ENCODE measurements at places on chromosomes 12 and 14.

GRCh38 chr12:113835433-113835832 is 130.7 kb downstream of the RBM19 start:
- DNase-seq: no peak

- no peak for DNase-seq
Observed at GRCh38 chr14:59998564-59998963, 78.6 kb downstream of the LRRC9 start.

DNA sequence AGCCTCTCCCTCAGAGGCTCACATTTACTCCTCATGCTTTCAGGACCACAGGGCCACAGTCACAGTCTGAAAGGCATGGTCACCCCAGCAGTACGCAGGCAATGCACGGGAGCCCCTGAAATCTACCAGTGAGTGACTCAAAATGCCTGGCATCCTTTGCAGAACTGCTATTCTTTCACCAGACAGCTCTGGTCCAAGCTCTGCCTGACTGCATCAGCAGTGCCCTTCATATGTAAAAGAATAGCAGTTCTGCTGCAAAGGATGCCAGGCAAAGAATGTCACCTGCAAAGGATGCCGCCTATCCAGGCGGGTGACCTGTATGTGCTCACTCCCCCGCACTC is 38.5 kb downstream of the LGMN start:
- no peak for DNase-seq

GRCh38 chr12:66620688-66621087 is 58.2 kb downstream of the GRIP1 start:
- no peak for DNase-seq

DNA sequence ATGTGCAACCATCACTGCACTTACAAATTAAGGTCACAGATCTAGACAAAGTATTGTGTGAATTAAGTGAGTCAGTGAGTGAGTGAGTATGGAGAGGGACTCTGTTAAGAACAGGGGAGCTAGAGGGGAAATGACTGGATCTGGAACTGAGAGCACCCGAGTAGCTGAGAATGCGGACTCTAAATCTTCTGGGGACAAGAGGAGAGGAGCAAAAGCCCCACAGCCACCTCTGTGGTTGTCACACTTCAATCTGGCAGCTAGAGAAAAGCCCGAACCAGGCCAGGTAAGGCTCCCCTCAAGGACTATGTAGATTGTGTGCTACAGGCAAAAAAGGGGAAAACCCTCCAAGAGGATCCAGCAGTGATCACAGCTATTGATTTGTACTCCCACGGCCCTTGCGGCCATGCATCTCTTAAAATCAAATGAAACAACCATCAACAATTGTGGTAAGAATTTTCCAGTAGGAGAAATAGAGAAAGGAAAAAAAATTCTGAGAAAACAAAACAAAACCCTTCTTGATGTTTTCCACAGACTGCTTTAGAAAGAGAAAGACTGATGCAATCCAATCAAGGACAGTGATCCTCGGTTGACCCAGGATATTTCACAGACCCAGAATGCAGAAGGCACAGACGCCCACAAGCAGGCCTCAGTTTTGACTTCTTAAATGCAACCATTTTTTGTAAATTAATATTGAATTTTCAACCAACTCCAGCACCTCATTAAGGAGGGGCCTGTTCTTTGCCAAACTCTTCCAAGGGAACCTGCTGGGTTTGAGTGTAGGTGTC is 109.6 kb downstream of the SLC38A6 start:
- DNase-seq: no peak

DNA sequence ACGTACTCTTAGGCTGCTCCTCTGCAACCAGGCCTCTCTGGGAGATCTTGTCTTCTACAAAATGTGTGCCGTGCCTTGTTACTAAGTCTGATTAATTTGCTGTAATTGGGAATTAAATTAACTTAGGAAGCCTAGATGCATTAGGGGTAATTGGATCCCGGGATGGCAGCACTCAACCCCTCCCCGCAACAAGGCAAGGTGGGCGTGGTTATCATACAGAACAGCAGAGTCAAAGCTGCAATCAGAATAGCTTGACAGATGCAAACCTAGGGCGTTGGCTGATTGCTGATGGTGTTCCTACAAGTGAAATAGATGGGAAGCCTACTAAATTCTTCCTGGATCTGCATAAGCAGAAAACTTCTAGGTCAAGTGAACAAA is 34.5 kb upstream of the NFYB start:
- DNase-seq: no peak

- DNase-seq: no peak
Observed at GRCh38 chr14:68246786-68247105, 427.2 kb downstream of the RAD51B start.

- no peak for DNase-seq
Observed at GRCh38 chr14:74867673-74868072, 8.3 kb downstream of the PROX2 start.

DNA sequence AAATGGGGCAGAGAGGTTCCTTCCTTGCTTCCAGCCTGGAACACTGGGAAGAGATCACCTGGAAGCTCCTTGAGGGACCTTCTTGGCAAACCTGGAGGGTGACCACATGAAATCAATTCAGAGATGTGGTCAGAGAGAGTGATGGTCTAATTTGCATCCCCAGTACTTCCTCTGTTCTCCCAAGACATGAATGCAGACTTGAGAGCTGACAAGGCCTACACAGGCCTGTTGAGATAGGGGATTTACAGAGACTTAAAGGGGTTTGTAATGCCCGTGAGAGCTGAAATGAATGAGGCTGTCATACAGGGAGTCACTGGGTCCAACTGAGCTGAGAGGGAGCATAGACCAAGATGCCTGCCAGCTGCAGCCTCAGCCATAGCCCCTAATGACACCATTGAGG is 45.1 kb downstream of the TMX1 start:
- no peak for DNase-seq

DNA sequence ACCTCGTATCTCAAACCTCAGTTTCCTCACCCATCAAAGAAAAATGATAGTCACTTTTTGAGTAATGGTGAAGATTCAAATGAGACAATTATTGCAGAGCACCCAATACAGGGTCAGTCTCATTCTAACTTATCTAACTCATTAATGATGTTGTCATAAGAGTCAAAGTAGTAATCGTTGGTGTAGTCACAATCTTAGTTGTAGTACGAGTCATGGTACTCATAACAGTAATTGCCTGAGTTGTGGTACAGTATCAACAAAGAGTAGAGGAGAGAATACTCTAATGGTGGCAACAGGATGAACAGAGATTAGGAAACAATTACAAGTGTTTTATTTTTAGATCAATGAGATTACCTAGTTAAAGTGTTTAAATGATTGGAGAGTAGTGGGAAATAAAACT is 93.6 kb upstream of the TMTC2 start:
- DNase-seq: no peak

GRCh38 chr12:55445357-55445756 is 1.5 kb downstream of the OR6C2 start:
- no peak for DNase-seq

DNA sequence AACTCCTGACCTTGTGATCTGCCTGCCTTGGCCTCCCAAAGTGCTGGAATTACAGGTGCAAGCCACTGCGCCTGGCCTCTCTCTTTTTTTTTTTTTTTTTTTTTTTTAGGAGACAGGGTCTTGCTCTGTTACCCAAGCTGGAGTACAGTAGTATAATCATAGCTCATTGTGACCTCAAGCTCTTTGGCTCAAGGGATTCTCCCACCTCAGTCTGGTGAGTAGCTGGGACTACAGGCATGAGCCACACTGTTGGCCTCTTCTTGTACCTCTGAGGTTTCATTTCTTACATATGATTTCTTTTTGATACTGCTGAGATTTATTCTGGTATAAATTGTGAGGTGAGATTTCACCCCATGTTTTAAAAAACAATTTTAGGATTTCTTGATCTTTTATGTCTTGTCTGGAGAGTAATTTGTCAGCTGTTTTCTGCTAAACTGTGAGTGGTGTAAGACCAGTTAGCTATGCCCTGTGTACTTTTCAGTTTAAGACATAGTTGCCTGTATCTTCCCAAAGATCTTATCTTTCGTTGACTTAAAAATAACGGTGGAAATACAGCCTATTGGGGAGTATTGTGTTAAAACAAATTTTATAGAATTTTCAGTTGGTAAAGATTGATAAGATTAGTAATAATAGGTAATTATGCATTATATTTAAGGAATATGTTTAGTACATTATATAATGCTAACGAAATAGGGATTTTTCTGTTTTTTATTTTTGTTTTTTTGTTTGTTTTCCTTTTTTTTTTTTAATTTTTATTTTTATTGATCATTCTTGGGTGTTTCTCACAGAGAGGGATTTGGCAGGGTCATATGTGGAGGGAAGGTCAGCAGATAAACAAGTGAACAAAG is 31.7 kb downstream of the WDR20 start:
- no peak for DNase-seq

DNA sequence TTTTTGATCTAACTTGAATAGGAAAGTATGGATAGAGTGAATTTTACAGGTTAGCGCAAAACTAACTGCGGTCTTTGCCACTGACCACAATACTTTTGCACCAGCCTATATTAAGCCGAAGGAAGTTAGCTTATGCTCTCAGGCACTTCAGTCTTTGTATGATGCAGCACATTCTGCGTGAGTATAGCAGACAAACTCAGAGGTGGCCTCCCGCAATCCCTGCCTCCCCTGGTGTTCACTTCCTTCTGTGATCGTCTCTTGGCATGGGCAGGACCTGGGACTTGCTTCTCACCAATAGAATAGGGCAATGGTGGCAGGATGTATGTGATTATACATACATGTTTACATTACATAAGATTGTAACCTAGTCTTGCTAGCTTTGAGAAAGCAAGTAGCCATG is 10.3 kb upstream of the SLC6A13 start:
- DNase-seq: no peak

- DNase-seq: no peak
Observed at GRCh38 chr14:84209031-84209430, 1320.9 kb upstream of the FLRT2 start.

DNA sequence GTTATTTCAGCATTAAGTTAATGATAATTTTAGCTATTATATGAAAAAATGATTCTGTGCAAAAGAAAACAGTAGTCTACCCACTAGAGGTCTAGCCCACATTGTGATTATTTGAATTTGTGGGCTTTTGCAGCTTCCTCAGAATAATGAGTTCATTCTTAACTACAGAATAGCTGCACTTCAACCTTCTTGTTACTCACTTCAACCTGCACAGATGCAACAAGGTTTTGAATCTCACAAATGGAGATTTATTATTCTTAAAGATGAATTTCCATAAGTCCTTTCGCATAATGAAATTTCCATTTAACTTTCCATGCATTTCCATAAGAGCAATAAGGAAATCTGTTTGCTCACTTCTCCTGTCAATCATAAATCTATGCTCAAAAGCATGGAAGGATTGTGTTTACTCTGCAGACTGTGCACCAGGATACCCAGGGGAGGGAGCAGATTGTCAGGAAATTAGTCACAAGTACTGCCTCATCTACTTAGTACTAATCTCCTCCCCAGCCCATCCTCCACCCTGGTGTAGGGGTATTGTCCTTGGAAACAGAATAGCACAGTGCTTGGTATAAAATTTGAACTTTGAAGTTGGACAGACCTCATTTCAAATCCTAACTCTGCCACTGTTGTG is 24.1 kb downstream of the PTGER2 start:
- no peak for DNase-seq

GRCh38 chr12:69580074-69580473 is 5.2 kb upstream of the CCT2 start:
- no peak for DNase-seq

DNA sequence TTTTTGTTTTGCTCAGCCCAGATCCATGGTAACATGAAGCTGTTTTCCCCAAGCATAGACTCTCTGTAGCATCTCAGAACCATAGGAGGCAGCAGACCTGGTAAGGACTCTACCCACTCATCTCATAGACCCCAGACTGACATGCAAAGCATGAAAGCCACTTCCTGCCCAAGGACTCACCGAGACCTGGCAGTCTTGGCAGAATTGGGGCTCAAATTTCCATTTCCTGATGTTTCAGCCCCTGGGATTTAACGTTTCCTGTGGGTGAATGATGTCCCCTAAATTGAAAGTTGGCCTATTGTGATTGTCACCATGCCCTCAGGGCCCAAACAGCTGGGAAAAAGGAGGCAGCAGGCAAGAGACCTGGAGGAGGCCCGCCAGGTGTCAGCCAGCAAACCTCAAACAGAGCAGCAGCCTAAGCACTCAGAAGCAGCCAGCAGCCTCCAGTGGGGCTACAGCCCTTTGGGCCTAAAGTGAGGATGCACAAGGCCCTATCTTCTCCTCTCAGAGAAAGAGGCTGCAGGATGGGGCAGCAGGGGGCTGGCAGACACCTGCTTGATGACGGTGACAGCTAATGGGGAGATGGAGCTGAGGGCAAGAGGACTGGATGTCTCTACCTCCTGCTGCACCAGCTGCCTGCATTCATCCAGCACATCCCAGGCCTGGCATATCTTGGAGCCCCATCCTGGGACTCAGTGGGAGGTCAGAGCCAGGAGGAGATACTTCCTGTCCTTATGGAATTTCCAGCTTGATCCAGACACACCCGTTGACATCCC is 8.5 kb downstream of the KRT85 start:
- DNase-seq: no peak

DNA sequence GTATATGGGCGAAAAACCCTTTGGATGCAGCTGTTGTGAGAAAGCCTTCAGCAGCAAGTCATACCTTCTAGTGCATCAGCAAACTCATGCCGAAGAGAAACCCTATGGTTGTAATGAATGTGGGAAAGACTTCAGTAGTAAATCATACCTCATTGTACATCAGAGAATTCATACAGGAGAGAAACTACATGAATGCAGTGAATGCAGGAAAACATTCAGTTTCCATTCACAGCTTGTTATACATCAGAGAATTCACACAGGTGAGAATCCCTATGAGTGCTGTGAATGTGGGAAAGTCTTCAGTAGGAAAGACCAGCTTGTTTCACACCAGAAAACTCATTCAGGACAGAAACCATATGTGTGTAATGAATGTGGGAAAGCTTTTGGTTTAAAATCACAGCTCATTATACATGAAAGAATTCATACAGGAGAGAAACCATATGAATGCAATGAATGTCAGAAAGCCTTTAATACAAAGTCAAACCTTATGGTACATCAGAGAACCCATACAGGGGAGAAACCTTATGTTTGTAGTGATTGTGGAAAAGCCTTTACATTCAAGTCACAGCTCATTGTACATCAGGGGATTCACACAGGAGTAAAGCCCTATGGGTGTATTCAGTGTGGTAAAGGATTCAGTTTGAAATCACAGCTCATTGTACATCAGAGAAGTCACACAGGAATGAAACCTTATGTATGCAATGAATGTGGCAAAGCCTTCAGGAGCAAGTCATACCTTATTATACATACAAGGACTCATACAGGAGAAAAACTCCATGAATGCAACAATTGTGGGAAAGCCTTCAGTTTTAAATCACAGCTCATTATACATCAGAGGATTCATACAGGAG is 21.4 kb downstream of the ZNF268 start:
- DNase-seq: no peak

DNA sequence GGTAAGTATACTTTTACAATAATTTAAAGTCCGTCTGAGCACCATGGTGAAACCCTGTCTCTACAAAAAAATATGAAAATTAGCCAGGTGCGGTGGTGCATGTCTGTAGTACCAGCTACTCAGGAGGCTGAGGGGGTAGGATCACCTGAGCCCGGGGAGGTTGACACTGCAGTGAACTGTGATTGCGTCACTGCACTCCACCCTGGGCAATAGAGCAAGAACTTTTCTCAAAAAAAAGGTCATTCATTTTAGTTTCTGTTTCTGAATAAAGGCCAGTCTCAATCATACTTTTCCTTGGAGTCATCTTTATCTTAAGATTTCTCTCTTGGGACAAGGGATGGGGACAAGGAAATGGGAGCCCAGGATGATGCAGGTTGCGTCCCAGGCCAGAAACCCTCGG is 12.9 kb downstream of the ANKRD13A start:
- DNase-seq: no peak

- no peak for DNase-seq
Observed at GRCh38 chr14:95155045-95155444, 2.3 kb downstream of the DICER1 start.
